ENCODE measurements at places on chromosomes 13 and 19.

- ATAC-seq: no peak
These were observed 43.6 kb downstream of the RUBCNL start for GRCh38 chr13:46343279-46343994.

DNA sequence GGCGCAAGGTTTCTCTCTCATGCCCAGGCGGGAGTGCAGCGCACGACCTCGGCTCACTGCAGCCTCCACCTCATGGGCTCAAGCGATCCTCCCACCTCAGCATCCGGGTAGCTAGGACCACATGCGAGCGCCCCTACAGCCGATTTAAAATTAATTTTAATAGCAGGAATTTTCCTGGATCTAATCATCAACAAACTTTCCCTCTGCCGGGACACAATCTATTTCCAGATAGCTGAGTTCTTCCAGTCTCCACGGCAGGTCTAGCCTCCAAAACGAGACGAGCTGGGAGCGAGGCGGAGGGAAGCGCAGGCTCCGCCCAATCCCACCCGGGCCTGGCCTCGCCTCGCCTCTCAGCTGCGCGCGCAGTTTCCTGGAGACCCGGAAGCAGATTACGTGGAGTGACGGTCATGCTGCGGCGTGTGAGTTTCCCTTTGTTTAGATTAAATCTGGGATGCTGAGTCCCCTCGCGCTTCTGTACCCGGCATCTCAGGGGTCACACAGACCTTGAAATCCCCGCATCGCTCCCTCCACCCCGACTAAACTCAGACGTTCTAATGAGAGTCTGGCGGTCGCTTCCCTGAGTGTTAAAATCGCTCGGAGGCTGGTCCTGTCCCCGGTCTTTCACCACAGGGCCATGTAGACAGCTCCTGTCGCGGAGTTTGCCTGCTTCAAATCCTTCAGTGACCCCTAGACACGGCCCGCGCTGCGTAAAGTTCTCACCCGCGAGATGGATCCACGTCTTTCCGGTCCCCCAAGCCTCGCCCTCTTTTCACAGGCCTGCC is at the start of gene ZNF880:
ZNF880 (plus strand) TSS at position 365 of the 782 bp plus-strand sequence; CDS start at position 408, 43 bp downstream.
- ATAC-seq: peak; percentile 100

DNA sequence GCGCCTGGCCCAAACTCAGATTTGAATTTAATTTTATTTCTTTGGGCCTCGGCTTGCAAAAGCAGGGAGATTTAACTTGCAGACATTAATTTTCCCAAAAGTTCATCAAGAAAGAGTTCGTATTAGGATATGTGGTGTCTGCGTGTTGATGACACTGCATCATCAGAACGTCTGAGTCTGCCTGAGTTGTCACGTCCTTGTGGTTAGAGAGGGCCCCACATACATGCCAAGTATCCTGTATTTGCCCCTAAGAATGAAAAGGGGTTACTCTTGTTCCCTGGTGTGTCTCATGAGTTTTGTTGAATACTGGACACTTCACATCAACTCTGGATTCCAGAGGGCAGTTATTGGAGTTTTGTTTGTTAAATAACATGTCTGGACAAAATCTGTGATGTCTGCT is 5.6 kb upstream of the TEX29 start:
- no peak for ATAC-seq

DNA sequence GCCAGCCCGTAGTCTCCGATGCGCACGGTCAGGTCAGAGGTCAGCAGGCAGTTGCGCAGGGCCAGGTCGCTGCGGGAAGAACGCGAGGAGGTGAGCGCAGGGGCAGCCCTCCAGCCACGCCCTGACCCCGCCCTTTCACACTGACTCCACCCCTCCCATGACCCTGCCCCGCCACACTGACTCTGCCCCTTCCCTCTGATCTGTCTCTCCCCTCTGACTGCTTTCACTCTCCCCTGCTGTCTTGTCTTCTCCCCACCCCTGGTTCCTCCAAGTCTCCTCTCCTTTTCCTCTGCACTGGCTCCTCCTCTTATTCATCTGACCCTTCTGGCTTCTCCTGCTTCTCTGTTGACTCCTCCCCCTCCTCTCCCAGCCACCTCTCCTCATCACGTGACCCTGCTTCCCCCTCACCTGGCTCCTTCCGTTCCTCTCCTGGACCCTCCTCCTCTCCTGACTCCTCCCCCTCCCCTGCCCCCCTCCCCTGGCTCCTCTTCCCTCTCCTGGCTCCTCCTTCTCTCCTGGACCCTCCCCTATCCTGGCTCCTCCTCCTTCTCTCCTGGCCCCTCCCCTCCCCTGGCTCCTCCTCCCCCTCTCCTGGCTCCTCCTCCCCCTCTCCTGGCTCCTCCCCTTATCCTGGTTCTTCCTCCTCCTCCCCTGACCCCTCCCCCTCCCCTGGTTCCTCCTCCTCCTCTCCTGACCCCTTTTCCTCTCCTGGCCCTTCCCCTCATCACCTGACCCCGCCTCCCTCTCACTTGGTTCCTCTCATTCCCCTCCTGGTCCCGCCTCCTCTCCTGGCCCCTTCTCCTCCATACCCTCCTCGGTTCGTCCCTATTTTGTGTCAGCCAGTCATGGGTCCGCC is 9.9 kb downstream of the LMTK3 start:
- ATAC-seq: peak; percentile 44

- no peak for ATAC-seq
These were observed 8.7 kb downstream of the CD177 start for GRCh38 chr19:43362179-43362578.

DNA sequence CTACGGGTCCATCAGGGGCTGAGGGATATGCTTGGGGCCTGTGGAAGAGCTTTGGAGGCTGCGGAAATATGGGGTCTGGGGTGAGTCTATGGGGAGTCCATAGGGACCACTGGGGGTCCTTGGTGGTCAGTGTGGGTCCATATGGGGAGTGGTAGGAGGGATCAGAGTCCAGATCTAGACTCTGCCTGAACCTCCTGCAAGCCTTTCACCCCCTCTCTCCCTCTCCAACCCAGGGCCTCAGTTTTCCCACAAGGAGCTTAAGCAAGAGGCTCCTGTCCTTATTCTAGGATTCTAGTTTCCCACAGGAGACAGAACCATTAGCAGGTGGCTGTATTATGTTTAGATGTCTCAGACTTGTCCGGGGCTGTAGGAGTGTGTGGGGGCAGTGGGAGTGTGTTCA is 161.9 kb upstream of the TSHZ3 start:
- no peak for ATAC-seq

All from stimulated activated memory B cell treated with anti-CD40 and anti-IgM and Interleukin-4, amounts not matched to agents 10 μg/mL and 1 μg/mL and 100 μg/mL, for 72 hours (primary cell).